Common myeloid progenitor, CD34-positive (primary cell): ENCODE measurements at places on chromosomes 6 and 20.
A peak's percentile ranks its signal among the peaks of the same experiment; 100 is the strongest.

DNA sequence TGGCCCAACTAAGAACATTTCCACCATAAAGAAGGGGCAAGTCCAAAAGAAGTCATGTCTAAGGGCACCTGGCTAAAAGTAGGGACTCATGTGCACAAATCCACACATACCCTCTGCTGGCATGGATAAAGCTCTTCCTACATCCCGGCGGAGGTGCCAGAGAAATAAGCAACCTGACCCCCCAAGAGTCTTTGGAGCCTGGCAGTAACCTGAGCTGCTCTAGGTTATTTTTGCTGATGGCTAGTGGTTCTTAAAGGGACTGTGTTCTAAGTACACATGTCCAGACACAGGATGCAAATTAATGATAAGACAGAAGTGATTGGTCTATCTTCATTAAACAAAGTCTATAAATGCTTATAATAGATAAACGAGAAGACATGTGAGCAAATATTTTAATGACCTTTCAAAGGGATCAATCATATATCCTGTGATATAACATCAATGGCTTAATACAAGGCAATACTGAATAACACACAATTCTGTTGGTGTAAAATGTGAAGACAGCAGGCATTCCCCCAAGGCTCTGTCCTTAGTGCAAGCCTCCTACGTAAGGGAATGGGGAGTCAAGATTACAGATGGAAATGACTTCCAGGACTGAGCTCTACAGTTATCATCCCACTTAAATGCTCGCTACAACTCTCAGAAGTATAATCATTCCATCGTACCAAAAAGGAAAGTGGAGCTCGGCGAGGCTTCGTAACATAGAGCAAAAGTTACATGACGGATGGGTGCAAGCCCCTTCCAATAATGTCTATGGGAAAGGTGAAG is 52.5 kb downstream of the HIVEP2 start:
- no peak for DNase-seq

- DNase-seq, result no peak
Observed at GRCh38 chr6:157089851-157090250, 233.5 kb downstream of the TMEM242 start.

DNA sequence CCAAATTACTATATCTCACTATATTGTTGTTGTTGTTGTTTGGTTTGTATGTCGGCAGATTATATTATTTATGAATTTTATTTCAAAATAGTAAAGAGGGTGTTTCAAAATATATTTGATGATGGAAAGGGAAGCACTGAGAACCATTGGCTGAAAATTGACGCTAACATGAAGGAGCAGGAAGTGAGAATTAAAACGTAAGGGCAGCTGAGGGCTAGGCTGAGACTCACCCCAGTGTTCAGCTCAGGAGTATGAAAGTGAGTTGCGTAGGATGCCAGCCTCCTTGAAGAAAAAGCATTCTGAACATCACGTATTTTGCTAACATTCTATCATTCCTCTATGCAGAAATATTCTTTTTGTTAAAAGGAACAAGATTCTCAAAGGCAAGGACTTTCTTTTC is 10.7 kb upstream of the IPCEF1 start:
- no peak for DNase-seq

- peak; percentile 37 for DNase-seq
Observed at GRCh38 chr6:19771753-19772336, 65.3 kb upstream of the ID4 start.

DNA sequence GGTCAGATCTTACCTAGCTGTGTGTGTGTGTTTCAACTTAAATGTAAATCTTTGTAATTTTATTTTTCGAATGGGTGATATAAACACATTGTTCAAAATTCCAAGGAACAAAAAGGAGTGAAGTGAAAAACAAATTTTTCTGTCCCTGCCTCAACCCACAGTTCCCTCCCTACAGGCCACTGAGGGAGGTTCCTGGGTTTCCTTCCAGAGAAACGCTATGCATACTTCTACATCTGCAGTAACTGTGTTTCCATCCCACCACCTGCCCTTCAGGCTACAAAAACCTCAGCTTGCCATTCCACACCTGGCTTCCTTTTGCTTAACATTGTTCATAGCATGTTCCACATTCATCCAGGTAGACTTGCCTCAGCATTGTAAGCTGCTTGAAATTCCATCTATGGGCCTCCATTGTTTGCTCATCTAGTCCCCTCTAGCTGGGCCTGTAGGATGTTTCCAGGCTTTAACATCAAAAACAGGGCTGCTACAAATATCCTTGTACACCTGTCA is 12.0 kb downstream of the ANGPT4 start:
- no peak for DNase-seq

- DNase-seq, result no peak
Observed at GRCh38 chr20:17344790-17345189, 118.0 kb downstream of the PCSK2 start.

GRCh38 chr6:42907336-42907735 is 8.5 kb upstream of the PTCRA start:
- DNase-seq, result no peak

DNA sequence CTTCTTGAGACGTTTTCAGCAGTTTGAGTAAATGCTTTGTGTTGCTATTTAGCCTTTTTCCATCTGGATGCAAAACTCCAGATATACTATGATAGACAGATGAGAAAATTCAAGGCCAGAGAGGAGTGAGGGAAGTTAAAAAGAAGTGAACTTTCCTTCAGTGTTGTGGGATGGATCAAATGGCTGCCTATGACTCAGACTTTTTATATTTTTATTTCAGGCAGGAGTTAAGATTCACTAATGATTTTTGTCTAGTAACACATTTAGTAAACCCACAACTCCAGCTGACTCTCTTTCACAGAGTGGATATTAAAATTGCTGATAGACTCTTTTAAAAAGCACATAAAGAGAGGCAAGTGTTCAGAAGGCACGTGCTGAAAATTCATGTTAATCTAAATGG is 23.2 kb upstream of the PTCHD4 start:
- no peak for DNase-seq

DNA sequence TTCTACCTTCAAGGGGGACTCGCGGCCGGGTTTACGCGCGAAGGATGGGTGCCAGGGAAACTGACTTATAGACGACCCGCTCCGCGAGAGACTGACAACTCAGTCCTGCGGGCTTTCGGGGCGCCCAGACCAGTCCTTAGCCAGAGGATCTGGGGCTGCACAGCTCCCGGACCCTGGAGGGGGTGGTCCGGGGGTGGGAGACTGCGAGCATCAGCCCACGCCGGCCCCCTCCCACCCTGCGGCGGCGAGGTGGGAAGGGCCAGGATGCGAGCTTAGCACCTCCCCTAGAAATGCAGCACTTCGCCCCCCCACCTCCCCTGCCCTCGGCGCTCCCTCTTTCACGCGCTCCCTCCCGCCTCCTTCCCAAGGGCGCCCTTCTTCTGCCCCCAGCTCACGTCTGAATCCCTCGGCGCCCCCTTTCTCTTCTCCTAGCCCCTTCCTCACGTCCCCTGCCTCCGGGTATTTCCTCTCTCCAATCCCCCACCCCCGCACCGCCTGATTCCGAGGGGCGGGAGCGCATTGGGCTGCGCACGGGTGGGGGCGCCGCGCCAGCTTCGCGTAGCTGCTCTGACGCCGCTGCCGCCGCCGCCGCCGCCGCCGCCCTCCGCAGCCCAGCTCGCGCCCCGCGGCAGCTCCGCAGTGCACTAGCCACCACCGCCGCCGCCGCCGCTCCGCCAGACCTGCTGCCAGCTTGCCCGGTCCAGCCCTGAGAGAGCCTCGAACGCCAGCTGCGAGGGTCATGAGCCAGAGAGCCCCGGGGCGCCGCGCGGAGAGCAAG is at the start of gene SLC32A1:
Gene SLC32A1, plus strand, starts transcription at position 639 of the 778 bp plus-strand sequence. CDS start 239 bp downstream, outside the sequence.
- DNase-seq, result no peak

DNA sequence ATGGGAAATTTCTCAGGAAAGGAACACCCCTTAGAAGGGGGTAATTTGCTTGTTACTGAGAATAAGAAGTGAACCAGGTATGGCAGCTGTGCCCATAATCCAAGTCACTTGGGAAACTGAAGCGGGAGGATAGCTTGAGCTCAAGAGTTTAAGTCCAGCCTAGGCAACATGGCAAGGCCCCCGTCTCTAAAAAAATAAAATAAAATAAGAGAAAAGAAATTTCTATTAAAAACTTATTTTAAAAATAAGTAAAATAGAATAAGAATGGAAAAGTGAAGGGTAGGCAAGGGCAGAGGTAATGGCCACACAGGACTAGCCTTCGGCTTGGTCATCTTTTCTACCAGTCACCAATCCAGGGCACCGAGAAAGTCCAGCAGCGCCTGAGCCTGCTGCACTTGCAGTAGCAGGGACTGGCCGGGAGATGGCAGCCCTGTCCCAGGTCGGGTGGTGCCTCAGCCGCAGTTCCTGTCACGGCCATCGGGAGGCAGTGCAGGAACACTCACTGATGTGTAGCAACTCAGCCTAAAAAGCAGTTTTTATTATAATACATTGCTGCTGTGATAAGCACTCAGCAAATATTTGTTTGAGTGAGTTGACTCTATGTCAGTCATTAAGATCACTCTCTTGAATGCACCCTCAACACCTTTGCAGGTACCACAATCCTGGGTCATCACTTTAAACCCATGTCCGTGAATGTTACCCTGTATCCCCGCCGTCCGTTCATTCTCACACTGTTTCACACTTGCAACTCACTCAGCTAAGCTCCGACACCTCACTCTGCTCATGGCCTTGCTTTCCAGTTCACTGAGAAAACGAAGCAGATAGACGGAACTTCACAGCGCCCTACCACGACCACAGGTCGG is 23.2 kb upstream of the GCM1 start:
- DNase-seq, result peak; percentile 87

- no peak for DNase-seq
Observed at GRCh38 chr6:2949536-2950083, 21.8 kb downstream of the SERPINB6 start.

DNA sequence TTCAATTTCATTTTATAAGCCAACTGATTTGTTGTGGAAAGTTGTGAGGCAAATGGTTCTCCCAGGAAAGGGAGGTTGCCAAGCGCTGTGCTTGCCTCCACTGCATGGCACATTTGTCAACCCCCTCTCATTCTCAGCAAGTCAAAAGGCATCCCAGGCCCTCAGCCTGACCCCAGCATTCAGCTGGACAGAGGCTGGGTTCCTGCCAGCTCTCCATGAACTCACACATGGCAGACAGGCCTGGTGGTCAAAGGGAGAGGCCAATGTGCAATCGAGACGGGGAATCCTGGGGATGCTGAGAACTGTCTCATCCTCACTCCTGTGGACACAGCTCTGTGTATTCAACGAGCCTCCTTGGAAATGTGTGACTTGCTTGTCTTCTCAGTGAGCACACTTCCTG is 106.0 kb upstream of the CDH4 start:
- no peak for DNase-seq

GRCh38 chr6:137589067-137589848 is 95.1 kb upstream of the OLIG3 start:
- DNase-seq, result peak; percentile 63

DNA sequence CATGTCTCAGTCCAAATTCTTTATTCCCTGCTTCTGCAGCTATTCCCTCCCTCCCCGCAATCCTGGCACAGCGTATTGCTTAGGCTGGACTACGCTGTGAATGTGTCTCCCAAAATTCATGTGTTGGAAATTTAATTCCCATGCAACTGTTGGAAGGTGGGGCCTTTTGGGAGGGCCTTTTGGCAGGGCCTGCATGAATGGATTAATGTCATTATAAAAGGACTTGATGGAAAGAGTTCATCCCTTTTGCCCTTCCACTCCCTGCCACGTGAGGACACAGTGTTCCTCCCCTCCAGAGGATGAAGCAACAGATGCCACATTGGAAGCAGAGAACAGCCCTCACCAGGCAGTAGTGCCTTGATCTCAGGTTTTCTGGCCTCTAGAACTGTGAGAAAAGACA is 20.4 kb upstream of the NOTCH4 start:
- no peak for DNase-seq

GRCh38 chr20:14431568-14431967 is 94.2 kb upstream of the FLRT3 start:
- no peak for DNase-seq

DNA sequence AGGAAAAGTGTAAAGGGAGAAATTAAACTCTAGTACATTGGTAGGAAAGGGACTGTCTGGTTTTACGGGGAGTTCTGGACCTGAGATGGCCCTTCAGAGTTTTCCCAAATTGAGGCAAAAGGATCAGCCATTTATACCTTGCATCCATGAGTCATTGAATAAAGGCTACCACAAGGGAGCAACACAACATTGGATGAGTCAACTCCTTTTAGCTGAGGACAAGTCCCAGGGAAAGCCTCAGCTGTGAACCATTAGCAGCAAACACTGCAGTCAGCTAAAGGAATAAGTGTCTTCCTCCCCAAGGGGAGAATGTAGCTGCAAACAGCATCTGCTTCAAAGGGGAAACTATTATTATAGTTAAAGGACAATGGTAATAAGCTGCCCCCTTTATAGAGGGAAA is 468.7 kb upstream of the ID4 start:
- DNase-seq, result no peak

- DNase-seq, result no peak
Observed at GRCh38 chr6:75943381-75943780, 129.1 kb downstream of the IMPG1 start.

- DNase-seq, result no peak
Observed at GRCh38 chr6:41608443-41609151, 29.7 kb upstream of the MDFI start.
